ENCODE measurements at places on chromosomes 12 and 14. TPM values are rescaled to one million over a fixed set of nuclear protein-coding genes. Genes with fewer than 3 reads are reported as not detected.

GRCh38 chr14:21997300-21997699 is 323.7 kb upstream of the OR4E1 start:
- no peak for DNase-seq

- no peak for DNase-seq
These were observed 52.7 kb downstream of the PLBD1 start for GRCh38 chr12:14514946-14515345.

DNA sequence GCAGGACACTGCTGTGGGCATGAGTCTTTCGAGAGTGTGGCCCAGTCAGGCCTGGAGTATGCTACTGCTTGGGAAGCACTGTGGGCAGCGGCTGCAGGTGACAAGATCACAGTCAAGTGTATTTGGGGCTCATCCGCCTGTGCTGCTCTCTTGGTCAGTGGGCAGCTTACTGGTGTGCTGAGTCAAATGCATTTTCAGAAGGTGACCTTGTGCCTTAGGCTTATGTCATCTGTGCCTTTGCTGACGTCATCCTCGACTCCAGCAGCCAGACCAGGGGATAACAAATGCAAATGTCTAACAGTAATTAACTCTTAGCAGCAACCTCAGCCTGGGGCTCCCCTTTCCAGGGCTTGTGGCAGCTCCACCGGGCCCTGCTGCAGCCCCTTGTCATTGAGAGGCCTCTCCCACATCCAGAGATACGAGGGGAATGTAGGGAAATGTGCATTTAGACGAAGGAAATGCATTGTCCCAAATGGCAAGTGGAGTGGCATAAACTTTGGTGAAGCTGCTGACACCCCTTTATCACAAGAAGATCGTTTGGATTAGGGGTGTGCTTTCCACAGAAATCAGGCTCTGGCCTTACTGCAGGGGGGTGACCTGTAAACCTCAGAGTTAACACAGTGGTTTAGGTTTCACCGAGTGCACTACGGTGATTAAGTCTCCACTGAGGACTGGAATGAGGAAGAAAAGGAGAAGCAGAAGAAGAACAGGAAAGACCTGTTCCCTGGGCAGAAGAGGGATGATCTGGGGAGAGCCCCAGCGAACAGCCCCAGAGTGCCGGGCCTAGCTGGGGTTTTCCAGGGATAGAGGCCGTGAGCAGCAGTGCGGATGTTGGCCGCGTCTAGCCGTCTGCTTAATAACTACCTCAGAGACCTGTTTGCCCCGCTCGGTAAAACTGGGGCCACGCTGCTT is 39.7 kb downstream of the PSMA6 start:
- no peak for DNase-seq

- DNase-seq = no peak
These were observed 8.0 kb downstream of the IL22 start for GRCh38 chr12:68245180-68246021.

- DNase-seq = no peak
These were observed 452.1 kb downstream of the APAF1 start for GRCh38 chr12:99097171-99097570.

GRCh38 chr12:29733501-29733900 is 50.2 kb downstream of the TMTC1 start:
- DNase-seq = no peak

GRCh38 chr12:85580562-85581168 is 255.5 kb downstream of the RASSF9 start:
- DNase-seq = no peak

GRCh38 chr12:44296624-44297197 is 460.8 kb downstream of the TMEM117 start:
- no peak for DNase-seq

- no peak for DNase-seq
These were observed 54.9 kb upstream of the GPR68 start for GRCh38 chr14:91299121-91300115.

- DNase-seq = no peak
These were observed 26.5 kb upstream of the NID2 start for GRCh38 chr14:52095336-52095735.

- no peak for DNase-seq
These were observed 863 bp downstream of the DENND5B start for GRCh38 chr12:31589904-31590641.

CABP1 gene
- 2.4 TPM for total RNA-seq

DNA sequence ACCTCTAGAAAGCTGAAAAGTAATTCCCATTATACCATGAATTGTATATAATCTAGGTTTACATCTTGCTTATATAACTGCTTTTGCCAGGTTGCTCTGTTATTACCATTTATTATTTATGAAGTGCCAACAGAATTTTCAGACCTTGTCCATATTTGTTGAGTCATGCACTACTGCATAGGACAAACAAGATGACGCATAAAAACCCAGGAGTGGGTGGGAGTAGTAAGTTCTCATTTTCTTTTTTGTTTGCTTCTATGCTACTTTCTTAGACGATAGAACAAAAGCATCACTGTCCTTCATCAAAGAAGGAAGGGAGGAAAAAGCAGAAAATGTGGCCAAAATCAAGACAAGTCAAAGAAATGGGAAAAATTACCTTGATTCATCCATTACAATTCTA is 119.0 kb upstream of the RASSF8 start:
- DNase-seq = no peak

GRCh38 chr14:74634481-74634880 is 22.4 kb upstream of the LTBP2 start:
- no peak for DNase-seq

GALNT8 gene
- total RNA-seq = 0.56 TPM

- no peak for DNase-seq
These were observed 98.9 kb downstream of the CMKLR1 start for GRCh38 chr12:108240027-108240785.

DNA sequence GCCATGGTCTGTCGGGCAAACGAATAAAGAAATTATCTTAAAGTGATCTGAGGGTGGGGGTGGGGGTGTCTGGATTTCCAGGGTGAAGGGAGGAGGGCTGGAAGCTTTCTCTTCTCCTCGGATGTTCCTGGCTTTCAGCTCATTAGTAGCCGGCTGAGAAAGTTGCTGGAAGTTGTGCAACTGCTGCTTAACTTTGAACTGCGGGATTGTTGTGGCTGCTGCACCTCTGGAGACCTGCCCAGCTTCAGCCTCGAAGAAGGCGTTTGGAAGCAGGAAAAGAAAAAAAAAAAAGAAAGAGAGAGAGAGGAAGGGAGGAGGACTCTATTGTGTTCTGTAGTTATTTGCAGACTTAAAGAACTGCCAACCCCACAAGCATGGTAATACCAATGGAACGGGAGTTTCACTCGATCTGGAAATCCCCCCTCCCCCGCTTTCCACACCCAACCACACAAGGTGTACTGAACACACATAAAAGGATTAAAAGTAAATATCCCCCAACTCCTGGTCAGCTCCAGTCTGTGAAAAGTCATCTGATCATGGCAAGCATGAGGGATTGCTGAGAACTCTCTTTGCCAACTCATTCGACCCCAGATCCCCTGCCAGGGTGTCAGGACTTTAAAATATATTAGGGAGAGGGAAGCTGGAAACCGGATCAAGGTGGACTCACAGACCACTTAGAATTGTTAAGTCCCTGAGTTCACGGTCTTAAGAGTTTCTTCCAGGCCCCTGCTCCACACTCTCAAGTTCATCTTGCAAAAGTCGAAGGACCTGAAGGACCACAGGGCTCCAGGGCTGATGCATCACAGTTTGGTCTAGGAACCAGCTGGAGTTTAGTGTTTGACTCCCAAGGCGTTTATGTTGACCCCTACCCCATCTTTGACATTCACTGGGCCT is at the start of gene RASSF9:
Gene RASSF9, minus strand, starts transcription at position 213 of the 894 bp plus-strand sequence. Its CDS starts 208 bp downstream, at position 5.
- DNase-seq = no peak

- no peak for DNase-seq
These were observed 2.4 kb downstream of the AMN start for GRCh38 chr14:102924632-102925588.

TEX22 gene
- 2.7 TPM for total RNA-seq

- DNase-seq = no peak
These were observed 378.8 kb upstream of the SOX5 start for GRCh38 chr12:24328261-24328660.

ATF7IP gene
- 60.7 TPM for total RNA-seq

CFAP54 gene
- total RNA-seq = 1.2 TPM

- DNase-seq = no peak
These were observed 14.9 kb upstream of the FKBP11 start for GRCh38 chr12:48940181-48940580.

ACSS3 gene
- total RNA-seq = 0.31 TPM

GRCh38 chr12:110349514-110350151 is 53.9 kb downstream of the ANAPC7 start:
- DNase-seq = no peak

POLE gene
- 103 TPM for total RNA-seq

GRCh38 chr12:56437430-56438176 is 11.6 kb downstream of the TIMELESS start:
- DNase-seq = no peak

- peak; percentile 60 for DNase-seq
These were observed 44.2 kb upstream of the MMP17 start for GRCh38 chr12:131783915-131784541.

TAS2R42 gene
- total RNA-seq = not detected

DNA sequence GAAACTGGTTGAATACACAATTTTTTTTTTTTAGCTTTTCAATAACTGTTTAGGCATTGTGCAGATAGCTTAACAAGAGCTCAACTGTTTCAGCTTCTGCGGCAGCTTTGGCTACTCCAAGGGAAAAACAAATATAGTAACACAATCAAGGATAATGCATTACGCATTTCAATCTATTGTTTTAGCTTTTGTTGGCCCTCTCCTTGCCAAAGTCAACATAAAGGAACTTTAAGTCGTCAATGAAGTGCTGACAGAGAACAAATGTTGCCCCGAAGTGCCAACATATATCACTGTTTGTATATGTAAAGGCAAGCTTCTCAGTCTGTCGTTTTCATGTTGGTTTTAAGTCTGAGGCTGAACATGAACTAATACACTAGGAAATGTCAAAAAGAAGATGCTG is 1087.4 kb upstream of the FLRT2 start:
- no peak for DNase-seq

GRCh38 chr14:46820291-46820690 is 168.7 kb upstream of the RPL10L start:
- no peak for DNase-seq

GRCh38 chr14:104395941-104396681 is 183.5 kb upstream of the C14orf180 start:
- DNase-seq = no peak

EXOC3L4 gene
- not detected for total RNA-seq

GRCh38 chr12:51591016-51591901 is at the start of gene SCN8A:
Gene SCN8A, plus strand, starts transcription at chr12:51591233. Its CDS starts 71,585 bp downstream, at chr12:51662818.
- DNase-seq = no peak

PTPRR gene
- total RNA-seq = 0.27 TPM
